ENCODE measurements at places on chromosomes 11 and 22.

- DNase-seq, result no peak
Observed at GRCh38 chr11:64209563-64209843, 3.0 kb downstream of the FERMT3 start.

GRCh38 chr11:115617767-115618166 lies 113.6 kb upstream of the CADM1 start:
- no peak for DNase-seq

DNA sequence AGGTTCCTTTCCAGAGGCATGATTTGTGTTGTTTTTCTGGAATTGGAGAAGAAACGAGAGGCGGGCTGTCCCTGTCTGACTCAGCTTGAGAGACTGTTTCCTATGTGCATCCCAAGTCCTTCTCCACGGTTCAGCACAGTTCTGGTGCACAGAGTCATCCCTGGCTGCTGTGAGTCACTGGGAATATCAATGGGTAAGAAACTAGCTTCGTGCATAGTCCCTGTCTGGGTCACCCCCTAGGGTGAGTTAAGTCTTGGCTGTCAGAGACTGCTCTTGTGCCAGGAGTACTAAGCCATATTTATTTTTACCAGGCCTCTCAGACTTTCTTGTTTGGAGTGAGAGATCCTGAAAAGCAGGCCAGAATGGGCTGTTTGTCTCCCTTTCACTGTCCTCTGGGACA lies 2.4 kb upstream of the LRP4 start:
- DNase-seq, result no peak

GRCh38 chr11:111428113-111428876 lies 49.2 kb upstream of the POU2AF1 start:
- no peak for DNase-seq

DNA sequence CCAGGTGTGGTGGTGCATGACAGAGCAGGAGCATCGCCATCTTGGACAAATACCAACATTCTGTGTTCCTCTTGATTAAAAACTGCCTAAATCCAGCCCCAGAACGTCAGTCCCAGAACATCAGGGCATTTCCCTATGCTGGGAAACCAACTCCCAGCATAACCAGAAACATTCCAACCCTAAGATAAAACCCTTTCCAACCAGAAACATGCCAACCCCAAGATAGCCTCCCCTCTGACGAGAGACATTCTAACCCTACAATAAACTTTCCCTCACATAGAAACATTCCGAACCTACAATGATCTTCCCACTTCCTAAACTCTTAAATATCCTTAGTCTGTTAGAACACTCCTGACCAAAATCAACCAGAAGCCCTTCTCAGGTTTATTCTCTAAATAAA lies 11.6 kb downstream of the PLAAT4 start:
- no peak for DNase-seq

- no peak for DNase-seq
Observed at GRCh38 chr11:91527380-91528030, 697.1 kb upstream of the FAT3 start.

GRCh38 chr22:21624120-21624879 lies 5.5 kb downstream of the YDJC start:
- DNase-seq, result peak; percentile 46

DNA sequence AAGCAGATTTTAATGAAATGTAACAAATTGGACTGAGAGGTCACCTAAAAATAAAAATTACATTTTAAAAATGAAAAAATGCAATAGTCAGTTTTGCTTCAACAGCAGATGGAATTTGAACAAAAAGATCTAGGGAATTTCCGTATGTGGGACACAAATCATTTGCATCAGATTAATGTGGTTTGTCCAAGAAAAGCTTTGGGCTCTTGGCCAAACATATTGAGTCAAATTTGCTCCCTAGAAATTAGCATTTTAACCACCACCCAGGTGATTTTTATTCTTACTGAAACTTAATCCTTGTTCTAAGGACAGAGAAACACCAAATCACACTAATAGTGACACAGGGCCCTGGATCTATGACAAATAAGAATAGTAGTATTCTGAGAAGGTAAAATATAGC lies 1477.8 kb downstream of the FAM181B start:
- no peak for DNase-seq

DNA sequence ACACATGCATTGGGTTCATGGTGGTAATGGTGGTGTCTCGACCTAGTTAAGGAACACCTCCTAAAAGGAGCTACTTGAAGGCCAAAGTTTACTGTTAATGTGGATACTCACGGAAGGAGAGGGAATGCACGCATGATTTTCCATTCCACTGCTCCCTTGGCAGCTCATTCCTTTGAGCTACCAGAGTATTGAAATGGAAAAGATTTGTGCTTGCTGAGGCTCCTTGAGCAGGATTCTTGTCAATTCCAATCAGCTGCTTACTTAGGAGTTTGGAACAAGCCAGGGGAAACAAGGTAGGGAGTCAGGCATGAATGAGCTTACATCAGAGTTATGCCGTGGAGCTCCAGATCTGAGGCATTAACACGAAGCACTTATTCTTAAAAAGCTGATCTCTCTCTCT lies 108.8 kb downstream of the GRIA4 start:
- no peak for DNase-seq

DNA sequence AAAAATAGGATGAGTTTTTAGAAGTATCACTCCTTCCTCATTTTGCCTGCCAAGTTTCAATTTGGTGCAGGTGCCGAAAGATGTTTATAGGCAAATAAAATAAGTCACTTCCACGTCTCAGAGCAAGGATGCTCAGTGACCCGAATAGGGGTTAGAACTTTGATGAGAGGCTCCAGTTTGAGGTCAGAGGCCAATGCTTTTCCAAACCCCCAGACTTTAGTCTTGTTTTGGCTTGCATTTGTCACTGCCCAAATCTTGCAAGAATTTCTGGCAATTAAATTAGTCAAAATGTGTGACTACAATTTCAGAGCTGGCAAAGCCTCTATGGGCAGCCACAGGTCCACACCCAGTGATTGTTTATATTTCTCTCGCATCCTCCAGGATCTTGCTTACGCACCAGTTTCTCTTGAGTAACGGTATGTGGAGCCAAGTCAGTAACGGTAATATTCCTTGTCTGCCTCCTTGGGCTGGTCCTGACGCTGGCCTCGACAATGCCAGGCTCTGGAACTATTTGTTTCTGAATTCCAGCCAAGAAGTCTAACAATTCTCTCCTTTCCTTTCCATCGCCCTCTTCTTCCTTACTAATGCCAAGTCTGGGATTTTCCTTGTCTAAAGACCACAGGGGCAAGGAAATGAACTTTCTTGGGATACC lies 9.9 kb upstream of the NUP160 start:
- DNase-seq, result no peak

DNA sequence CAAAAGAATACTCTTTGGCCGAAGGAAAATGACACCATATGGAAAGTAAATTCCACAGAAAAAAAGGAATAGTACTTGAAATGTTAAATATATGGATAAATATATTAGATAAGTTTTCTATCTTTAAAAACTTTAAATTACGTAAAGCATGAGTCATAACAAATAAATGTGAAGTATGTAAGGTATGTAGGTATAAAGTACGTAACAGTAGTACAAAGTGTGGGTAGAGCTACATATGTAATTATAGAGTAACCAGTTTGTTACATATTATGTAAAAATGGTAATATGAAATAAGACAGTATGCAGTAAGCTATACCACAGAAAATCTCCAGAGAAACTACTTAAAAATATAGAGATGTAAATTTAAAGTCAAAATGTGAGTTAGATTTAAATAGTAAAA lies 582.3 kb upstream of the CHORDC1 start:
- DNase-seq, result no peak

DNA sequence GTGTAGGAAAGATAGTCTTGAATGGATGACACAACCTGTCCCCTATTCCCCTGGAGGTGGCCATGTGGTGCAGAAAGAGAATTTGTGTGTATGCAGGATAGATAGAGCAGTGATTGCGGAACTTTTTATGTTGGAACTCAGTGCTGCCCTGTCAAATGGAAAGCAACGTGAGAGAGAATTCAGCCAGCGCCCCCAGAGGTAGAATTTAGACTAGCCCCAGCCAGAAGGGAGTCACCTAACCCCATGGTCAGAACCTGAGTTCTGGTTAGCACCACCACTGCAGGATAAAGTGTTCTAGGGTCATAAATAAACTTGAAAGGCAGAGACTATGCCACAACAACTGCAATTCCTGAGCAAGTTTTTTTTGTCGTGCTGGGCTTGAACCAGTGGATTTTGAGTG lies 152.9 kb upstream of the GRIA4 start:
- no peak for DNase-seq

DNA sequence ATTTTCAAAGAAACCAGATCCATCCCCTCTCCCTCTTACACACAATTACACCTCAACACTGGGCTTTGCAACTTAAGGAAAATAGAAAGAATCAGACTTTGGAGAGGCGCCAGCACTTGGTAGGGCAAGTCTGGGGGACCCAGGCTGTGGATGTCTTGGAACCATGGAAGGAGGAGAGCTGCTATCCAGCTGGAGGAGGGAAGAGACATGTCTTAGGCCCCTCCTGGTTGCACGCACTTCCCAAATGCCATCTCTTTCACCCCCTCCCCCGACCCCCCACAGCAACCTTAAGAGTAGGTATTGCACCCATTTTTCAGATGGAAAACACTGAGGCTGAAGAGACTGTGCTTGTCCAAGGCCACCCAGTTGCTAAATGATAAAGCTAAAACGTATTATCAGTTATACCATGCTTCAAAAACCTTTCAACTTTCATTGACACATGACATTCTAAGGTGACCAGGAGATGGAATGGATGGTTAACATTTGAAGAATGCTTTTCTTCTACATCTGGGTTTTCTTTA lies 3.9 kb downstream of the TIMP3 start:
- DNase-seq, result no peak

GRCh38 chr11:8317159-8317558 lies 53.5 kb upstream of the LMO1 start:
- no peak for DNase-seq

DNA sequence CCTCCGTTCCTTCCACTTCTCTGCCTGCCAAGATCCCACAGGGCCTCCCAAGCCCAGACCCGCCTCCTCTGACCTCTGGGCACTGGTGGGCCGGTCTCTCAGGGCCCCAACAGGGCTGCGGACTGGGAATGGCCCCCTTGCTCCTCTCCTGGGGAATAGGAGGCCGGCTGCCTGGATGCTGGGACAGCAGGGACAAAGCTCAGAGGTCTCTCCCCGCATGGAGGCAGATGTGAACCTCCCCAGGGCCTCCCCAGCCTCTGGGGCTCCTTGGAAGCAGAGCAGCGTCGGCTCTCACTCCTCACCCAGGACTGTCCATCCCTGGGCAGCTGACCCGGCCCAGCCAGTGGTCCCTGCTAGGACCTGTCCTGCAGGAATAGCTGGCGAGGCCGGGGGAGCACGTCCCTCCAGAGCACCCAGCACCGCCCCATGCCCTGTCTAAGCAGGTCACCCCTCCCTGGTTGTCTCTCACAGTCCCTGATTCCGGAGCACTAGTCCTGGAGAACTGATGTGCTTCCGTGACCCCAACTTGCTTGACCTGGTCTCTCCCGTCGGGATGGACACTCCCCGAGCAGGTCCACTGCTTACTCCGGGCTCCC lies 85.8 kb downstream of the RTL6 start:
- no peak for DNase-seq

GRCh38 chr11:92297567-92298553 lies 73.2 kb downstream of the FAT3 start:
- no peak for DNase-seq

- DNase-seq, result no peak
Observed at GRCh38 chr11:62918531-62918930, 2.6 kb downstream of the CHRM1 start.

GRCh38 chr22:44519886-44520285 lies 21.9 kb upstream of the RTL6 start:
- DNase-seq, result no peak

DNA sequence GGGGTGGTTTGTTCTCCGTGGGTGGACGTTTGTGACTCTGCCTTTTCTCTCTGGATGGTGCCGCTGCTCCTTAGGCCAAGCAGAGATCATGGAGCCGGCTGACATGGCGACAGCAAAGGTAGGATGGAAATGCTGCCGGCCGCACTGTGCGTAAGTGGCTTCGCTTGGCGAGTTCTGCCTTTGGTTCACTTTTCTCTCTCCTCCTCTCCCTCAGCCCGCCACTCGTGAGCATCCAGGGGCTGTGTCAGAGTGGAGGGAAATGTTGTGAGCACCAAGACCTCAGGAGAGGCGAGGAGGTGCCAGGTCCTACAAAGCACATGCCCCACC lies 80.5 kb downstream of the GRAMD1B start:
- no peak for DNase-seq

DNA sequence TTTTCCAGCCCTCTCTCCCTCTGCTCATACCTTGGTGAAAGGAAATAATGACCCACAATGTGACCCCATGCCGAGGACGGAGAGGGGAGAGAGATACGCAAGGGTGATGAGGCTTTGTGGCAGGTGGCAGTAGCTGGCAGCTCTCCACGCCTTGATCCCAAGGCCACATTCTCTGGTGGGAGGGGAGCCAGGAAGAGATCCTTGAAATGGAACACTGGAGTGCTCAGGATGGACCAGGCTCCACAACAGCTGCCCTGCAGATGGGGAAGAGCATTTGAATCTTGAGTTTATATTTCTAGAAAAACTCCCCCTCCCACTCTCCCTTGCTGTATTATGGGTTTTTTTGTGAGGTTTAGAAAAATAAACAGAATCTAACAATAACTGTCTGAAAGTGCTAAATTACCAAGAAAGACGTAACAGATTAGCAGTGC lies 61.6 kb upstream of the CDON start:
- no peak for DNase-seq

DNA sequence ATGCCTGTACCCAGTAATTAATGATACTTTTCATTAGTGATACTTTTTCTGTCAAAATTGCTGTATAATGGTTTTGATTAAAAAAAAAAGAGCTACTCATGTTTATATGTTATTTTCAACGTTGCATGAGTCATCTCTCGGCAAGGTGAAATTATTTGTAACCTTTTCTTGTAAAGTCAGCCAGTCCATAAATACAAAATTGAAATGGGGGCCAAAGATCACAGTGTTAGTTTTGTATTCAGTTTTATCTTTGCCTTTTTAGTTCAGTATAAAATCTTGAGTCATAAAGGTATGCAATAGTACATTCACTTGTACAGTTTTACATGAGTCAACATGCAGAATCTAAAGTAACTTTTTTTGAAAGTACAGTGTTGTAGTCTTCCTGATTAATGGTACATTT lies 4.3 kb downstream of the ARHGEF12 start:
- peak; percentile 82 for DNase-seq

GRCh38 chr11:61120706-61121191 lies 18.5 kb downstream of the CD5 start:
- DNase-seq, result no peak

GRCh38 chr11:2300936-2301630 lies 635 bp downstream of the C11orf21 start:
- DNase-seq, result no peak

- DNase-seq, result no peak
Observed at GRCh38 chr22:33986167-33986771, 66.0 kb upstream of the LARGE1 start.

GRCh38 chr11:86414032-86414431 lies 39.3 kb downstream of the CCDC81 start:
- DNase-seq, result no peak

DNA sequence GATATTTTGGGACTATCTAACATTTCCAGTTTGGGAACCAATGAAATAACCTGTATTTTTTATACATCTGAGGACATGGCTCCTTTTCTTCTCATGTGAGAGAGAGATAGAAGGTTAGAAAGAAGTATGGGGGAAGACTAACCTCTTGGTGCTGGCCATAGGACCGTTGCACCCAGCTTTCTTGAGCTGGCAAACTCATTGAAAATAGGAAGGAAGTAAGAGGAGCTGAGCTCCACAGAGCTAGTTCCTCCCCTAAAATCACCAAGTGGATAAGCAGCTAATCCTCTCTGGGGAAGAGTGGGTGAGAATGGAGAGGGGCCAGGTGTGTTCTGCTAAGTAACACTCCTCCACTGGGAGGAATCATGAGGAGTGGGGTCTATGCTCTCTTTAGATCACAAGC lies 387.4 kb upstream of the CADM1 start:
- no peak for DNase-seq

- peak; percentile 11 for DNase-seq
Observed at GRCh38 chr22:36816636-36817524, at the start of gene PVALB. TSS of gene PVALB (minus strand) at chr22:36817035. CDS start at chr22:36817005, 30 bp downstream.

All from hematopoietic multipotent progenitor cell treated with erythropoietin and hydrocortisone succinate and interleukin-3 and kit ligand, for 15 days (in vitro differentiated cells).